Fibroblast of gingiva (primary cell): ENCODE measurements at places on chromosomes 7 and 10.

- no peak for DNase-seq
Observed at GRCh38 chr7:79471699-79472098, 18.2 kb upstream of the MAGI2 start.

DNA sequence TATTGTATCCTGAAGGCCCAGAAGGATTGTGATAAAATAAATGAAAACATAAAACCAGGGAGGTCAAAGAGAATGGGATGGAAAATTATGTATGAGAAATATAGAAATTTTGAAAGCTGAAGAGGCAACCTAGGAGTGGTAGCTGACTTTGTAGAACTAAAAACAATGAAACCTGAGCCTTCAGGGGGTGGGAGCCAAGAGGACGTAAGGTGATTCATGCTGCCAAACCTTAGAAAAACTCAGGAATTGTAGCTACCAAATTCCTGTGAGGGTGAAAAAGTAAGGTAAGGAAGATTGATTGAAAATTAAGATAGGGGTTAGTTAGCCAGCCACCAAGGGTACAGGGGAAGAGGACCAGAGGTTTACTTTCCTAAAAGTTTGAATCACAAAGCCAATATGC is 213.2 kb downstream of the KCND2 start:
- no peak for DNase-seq

DNA sequence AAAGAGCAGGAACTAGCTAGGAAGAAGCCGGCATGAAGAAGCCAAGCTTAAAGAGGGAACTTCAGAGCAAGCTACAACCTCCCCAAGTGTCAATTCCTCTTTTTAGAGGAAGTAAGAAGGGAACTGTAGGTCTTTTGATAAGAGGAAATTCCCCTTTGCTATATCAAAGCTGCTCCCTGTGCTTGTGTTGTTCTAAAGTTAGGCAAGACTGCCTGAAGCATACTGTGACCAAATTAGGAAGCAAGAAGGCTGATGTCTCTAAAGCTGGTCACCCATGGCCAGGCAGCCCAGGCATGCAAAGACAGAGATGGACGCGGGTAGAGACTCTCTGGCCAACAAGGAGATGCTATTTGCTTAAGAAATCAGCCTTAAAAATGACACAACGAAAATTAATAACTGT is 87.9 kb downstream of the RNF216 start:
- peak; percentile 79 for DNase-seq

DNA sequence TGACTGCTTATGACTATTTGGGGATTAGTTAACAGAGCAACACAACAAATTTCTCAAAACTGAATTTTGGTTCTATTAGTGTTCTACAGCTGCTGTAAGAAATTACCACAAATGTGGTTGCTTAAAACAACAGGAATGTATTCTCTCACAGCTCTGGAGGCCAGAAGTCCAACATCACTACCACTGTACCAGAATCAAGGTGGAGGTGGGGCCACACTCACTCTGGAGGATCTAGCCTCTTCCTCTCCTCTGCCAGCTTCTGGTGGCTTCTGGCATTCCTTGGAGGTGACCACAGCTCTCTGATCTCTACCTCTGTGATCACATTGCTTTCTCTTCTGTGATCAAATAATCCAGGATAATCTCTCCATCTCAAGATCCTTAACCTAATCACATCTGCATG is 194.7 kb upstream of the BMPER start:
- DNase-seq = no peak

GRCh38 chr10:132376394-132376851 is 20.6 kb upstream of the PWWP2B start:
- no peak for DNase-seq

GRCh38 chr7:70387217-70387616 is 744.7 kb upstream of the GALNT17 start:
- no peak for DNase-seq

- DNase-seq = peak; percentile 15
Observed at GRCh38 chr10:20760460-20760859, 136.7 kb downstream of the NEBL start.

DNA sequence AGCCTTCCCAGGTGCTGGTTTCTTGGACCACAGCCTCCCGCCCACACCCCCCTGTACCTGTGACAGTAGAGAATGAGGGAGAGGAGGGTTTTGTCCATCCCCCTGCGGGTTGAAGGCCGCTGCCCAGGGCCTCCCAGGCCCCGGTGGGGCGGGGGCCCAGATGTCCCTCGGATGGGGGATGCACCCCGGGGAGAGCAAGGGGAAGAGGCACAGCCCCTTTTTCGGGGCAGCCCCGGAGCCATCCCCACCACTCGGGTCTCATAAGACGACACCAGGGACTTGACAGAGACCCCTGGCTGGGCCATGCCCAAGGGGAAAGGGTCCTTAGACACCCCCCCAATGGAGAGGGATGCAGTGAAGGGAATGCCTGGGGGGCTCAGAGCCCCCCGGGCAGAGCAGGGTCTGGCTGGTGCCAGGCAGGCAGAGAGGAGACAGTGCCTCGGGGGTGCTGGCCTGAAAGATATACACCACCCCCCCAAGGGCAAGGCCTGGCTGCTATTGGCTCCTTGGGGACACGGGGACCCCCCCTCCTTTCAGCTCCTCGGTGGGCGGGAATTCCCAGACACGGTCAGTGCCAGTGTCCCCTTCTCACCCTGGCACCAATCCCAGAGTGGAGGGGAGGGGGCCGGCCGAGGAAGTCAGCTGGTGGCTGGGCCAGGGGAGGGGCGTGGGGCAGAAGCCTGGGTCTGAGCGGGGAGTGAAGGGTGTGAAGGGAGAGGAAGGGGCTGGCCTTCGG is 3.7 kb upstream of the SPACDR start:
- DNase-seq = no peak

DNA sequence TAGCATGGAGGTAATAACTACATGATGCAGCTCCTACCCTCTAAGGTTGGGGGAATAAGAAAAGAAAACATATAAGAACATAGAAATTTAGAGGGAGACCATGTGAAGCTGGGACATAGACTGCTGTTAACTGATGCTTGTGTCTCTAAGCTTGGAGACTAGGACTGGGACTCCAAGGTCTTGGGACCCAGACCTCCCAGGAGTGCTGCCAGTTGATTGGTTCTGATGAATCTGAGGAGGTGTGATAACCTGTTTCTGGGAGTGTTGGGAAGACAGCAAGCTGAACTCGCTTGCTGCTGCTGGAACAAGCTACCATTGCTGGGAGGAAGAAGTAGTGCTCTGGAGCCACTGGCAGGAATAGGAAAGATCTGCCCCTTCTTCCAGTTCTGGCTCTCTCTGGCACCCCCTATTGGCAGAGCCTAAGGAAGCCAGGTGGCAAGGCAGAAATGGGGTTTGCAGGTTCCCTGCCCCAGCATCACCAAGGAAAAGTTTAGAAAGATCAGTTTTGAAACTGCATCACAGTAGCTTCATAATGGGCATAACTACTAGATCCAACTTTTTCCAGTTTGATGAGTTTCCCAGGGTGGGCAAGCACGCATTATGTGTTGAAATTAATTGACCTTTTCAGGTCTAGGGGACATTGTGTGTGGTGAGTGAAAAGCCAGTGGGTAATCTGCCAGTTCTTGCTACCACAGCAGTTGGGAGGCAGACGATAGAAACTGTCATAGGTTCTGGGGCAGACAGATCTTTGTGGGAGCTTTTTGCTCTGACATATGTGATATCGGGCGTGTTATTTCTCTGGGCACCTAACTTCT is 140.7 kb downstream of the SND1 start:
- DNase-seq = no peak

- DNase-seq = peak; percentile 77
Observed at GRCh38 chr10:12703813-12704212, 297.7 kb downstream of the CCDC3 start.

GRCh38 chr7:90483251-90483650 is 13.8 kb downstream of the PTTG1IP2 start:
- no peak for DNase-seq

- DNase-seq = peak; percentile 60
Observed at GRCh38 chr10:62021128-62021665, 119.7 kb downstream of the ARID5B start.

DNA sequence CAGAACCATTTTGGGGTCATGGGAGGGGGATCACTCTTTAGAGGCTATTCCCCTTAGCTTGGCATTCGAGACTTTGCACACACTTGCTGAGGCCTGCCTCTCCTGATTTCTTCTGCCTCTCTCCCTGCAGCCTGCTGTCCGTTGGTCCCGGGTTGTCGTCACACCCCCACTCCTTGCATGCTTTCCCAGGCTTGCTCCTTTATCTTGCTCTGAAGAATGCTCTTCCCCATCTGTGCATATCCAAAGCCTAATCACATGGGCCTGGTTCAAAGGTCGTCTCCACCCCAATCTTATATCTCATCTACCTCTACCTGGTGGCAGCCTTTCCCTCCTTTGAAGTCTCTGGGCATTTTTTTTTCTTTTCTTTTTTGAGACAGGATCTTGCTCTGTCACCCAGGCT is 24.3 kb upstream of the EMX2 start:
- no peak for DNase-seq

GRCh38 chr10:93482145-93482834 is at the start of gene MYOF:
TSS of gene MYOF (minus strand) at chr10:93482334. CDS start at chr10:93482194, 140 bp downstream.
- peak; percentile 87 for DNase-seq

DNA sequence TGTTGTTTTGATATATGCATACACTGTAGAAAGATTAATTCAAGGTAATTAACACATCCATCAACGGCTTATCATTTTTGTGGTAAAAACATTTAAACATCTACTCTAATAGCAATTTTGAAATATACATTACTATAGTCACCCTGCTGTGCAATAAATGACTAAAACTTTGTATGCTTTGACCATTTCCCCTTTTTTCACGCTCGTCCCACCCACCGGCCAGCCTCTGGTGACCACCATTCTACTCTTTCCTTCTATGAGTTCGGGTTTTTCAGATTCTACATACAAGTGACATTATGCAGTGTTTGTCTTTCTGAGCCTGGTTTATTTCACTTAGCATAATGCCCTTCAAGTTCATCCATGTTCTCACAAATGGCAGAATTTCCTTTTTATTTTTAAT is 21.3 kb downstream of the CYCS start:
- DNase-seq = no peak

DNA sequence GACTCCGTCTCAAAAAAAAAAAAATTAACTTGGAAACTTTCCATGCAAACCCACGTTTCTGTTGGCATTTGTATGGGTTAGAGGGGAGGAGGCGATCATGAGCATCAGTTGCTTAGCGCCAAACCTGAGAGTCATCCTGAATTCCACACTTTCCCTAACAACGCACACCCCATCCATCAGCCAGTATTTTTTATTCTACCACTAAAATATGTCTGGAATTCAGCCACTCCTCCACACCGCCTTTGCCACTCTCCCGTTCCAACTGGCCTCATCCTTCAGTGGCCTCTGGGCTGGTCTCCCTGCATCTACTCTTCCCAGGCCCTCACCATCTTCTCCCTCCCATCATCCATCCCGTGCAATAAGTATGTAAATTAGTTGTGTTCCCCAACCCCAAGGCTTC is 4.7 kb upstream of the LMBR1 start:
- DNase-seq = no peak

GRCh38 chr7:44182827-44183226 is 6.4 kb downstream of the GCK start:
- no peak for DNase-seq

GRCh38 chr10:28833313-28833712 is 156.0 kb downstream of the BAMBI start:
- no peak for DNase-seq

DNA sequence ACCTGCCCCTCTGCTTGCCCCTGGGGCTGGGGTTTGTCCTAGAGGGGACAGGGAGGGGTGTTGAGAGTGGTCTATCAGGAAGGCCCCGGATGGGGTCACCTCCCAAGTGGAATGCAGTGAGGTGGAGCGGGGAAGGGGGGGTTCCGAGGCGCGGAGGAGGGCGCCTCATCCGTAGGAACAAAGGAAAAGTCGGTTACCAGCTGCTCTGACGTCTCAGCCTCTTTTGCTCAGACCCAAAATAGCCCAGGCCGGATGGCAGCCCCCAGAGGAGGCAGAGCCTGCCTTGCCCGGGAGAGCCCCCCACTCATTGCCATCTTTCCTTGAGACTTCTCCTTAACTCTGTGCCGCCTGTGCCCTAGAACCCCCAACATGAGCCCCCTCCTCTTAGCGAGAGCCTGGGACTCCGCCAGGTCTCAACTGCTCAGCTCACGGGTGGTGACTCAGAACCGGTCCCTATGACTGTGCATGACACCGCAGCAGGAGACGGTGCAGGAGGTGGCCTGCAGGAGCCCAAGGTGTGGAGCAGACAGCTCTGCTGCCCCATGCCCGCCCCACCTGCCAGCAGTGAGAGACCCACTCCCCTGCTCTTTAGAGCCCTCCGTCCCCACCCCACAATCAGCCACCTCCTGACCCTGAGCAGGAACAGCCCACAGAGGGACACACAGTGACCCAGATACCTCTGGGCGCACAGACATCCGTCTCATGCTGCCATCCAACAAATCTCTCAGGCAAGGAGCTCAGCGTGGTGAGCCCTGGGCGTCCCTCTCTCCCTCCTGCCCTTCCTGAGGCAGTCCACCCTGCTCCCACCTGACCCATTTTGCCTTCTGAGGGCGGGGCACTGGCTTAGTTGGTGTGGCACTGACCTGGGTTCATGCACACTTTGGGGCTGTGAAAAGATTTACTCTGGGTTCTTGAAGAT is 13.1 kb downstream of the STX1A start:
- no peak for DNase-seq

DNA sequence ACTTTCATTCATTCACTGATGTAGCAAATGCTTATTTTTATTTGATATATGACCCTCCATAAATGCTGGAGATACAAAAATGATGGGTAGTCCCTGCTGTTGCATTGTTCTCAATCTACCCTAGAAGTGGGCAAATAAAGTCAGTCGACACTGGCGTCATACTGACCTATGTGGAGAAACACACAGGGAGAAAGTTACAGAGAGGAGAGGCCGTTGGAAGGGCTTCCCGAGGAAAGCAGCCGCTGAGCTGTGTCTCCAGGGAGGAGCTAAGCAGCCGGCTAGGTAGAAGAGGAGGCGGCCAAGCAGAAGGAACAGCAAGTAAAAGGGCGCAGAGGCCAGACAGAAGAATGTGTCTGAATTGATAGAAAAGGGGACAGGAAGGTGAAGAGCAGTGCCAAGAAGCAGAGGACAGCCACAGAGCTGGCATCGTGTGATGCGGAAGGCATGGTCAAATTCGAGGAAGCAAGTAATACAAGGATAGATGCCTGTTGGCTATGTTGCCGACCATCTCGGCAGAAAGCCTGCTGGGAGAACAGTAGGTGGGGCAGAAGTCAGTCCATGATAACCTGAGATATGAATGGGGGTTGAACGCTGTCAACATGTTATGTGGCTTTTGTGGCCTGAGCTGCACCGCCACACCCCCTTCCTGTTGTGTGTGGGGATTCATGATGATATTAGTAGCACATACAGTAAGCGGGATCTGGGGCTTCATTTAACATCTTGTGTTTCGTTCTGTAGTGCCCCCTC is 25.9 kb downstream of the ST8SIA6 start:
- DNase-seq = no peak
